Fibroblast of lung (primary cell): ENCODE measurements at places on chromosomes 2 and 18.

- no peak for DNase-seq
These were observed 38.9 kb downstream of the SRD5A2 start for GRCh38 chr2:31541853-31542252.

- DNase-seq: peak; percentile 49
These were observed 1221.1 kb upstream of the ACVR2A start for GRCh38 chr2:146623771-146624170.

DNA sequence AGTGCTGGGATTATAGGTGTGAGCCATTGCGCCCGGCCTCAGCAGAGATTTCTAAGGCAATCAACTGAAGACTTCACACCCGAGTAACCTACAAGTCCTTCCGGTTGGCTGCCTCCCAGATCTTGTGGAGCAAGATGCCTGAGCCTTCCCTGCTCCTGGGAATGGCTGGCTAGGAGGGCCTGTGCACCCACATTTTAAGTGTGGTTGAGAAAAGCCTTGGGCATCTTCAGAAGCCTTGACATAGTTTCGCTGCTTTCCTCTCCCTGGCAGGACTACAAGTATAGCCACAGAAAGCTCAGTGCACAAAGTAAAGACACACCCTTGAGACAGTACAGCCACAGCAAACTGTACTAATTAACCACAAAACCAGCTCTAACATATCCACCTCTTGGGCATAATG is 35.2 kb downstream of the E2F6 start:
- DNase-seq: no peak

DNA sequence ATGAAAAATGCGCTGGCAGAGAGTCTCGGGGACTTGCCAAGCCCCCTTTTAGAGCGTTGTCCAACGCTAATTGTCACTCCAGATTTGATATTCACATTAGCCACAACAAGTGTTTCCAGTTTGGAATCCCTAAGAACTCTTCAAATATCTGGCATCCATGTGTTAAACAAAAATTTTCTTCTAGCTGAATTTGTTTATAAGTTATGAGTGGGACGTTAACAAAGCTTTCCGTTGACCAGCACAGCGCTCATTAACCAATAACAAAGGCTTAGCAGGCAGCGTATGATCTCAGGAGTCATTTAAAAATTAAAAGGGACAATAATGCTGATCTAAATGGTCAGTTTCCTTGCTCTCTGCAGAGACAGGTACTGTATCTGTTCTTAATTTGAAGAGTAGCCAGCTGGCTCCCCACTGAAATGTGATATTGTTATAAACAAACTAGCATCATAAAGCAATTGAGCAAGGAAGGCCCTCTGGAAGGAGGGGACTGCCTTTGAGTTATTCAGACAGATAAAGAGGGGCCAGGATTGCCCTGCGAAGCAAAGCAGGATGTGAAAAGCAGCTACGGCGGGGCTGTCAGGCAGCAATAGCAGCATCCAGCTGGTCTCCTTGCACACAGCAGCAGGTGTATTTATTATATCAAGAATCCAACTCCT is 337.2 kb upstream of the SALL3 start:
- no peak for DNase-seq

DNA sequence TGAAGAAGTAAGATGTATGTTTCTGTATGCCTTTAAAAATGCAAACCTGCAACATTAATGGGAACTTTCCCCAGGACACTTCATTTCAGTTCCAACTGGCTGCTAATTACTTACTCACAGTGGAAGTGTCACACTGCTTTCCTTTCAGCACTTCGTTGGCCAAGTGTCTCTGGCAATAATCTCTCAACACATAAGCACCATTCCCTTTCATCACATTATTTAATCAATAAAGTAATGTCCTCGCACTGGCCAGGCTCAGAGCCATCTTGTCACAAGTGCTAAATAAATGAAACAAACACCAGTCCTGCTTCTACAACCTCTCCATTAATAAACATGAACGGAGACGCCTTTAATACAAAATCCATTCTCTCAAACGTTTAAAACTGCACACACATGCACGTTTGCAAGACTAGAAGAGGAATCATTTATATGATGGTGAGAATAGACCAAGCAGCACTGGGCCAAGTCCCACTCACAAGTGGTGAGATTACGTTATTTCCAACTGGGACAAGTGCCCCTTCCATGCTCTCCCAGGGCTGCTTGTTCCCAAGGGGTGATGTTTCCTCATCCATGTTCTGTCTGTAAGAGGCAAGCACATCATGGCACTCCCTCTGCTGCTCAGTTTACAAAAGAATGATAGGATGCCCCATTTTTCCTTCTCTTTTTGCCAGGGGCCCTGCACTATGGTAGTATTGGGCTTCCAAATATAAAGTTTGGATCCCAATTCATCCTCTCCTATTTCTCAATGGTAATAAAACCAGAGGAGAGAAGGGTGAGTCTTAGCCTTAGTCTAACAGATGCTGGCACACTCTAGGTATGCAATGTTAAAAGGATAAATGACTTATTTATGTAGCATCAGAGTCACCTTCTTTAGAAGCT is 56.8 kb upstream of the ETAA1 start:
- no peak for DNase-seq

GRCh38 chr2:46086578-46087070 is 210.6 kb upstream of the EPAS1 start:
- no peak for DNase-seq

DNA sequence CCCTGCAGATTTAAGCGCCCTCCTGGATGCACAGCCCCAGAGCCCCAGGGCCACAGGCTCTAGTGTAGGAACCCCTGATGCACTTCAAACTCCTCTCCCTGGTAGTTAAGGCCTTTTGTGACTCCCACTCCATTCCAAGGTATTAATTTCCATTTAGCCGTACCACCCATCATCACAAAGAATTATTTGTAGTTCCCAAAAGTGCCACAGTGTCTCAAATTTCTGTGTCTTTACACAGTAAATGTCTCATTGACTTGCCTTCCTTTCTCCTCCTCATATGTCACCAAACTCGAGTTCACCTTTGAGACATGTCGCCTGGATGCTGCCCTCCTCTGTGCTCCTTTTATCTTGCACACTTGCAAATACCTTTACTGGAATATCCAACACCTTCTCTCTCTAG is 25.9 kb downstream of the PECR start:
- DNase-seq: no peak

DNA sequence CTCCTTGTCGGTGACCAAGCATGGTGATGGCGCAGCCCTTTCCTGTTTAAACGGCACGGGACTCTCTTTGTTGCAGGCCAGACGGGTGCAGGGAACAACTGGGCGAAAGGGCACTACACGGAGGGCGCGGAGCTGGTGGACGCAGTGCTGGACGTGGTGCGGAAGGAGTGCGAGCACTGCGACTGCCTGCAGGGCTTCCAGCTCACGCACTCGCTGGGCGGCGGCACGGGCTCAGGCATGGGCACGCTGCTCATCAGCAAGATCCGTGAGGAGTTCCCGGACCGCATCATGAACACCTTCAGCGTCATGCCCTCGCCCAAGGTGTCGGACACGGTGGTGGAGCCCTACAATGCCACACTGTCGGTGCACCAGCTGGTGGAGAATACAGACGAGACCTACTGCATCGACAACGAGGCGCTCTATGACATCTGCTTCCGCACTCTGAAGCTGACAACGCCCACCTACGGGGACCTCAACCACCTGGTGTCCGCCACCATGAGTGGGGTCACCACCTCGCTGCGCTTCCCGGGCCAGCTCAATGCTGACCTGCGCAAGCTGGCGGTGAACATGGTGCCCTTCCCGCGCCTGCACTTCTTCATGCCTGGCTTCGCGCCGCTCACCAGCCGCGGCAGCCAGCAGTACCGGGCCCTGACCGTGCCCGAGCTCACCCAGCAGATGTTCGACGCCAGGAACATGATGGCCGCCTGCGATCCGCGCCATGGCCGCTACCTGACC is 17.1 kb downstream of the TUBB6 start:
- no peak for DNase-seq

DNA sequence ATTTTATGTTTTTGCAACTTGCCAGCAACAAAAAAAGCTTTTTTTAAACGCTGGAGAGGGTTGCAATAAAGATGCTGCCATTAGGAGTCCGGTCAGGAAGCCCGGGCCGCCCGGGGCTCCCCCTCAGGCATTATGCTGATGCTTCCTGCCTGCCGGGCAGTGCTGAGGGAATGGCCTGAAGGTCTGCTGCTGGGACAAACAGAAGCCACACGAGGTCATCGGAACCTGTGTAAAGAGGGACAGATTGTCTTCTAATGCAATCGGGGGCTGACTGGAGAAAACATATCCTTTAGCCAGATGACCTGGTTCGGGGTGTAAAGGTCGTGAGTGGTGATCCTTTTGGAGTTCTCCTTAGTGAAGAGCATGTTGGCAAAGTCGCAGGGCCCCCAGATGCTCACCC is 2.3 kb downstream of the IMPA2 start:
- no peak for DNase-seq

DNA sequence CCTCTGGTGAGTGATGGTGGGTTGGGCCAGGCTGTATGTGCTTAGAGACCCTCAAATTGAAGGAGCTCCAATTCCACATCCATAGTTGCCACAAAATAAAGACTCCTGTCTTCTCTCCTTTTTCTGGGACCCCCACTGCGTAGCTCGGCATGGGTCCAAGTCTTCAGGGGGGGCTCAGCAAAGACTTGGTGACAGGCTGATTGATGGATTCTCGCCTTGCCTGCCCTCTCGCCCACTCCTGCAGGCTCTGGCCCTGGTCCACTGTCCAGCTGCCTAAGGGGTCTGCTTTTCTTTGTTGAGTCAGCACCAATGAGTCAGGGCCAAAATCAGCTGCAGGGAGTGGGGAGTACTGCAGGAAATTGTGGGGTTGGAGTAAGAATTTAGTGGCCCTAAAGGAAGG is 21.5 kb downstream of the RPL37A start:
- no peak for DNase-seq

GRCh38 chr2:122340246-122340645 is 584.8 kb downstream of the TSN start:
- DNase-seq: no peak

DNA sequence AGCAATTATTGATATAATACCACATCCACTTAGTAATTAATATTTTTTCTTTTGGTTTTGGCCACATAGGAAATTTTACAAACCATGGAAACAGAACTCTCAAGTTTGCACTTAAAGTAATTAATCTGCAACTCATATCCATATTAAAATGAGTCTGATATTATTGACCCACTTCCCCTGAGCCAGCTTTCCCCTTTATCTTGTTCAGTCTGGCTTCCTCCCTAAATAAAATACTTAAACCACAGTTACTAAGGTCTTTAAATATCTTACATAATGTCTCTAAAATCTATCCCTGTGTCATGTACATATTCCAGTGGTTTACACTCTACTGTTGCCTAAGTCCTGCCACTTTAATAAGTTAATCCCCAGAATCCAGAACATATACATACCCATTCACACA is 564.9 kb upstream of the FSHR start:
- no peak for DNase-seq
